ENCODE measurements at places on chromosomes 4 and X.

DNA sequence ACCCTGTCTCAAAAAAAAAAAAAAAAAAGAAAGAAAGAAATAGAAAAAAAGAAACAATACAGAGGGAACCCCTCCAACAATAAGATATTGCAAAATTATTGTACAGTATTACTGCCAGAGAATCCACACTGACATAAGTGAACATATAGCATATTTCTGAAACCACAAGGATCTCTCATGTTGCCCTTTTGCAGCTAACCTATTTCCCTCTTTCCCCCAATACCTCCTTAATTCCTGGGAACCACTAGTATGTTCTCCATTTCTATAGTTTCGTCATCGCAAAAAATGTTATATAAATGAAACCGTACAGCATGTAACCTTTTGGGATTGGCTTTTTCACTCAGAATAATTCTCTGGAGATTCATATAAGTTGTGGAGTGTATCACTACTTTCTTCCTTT lies 20.0 kb upstream of the BMP2K start:
- no peak for DNase-seq

DNA sequence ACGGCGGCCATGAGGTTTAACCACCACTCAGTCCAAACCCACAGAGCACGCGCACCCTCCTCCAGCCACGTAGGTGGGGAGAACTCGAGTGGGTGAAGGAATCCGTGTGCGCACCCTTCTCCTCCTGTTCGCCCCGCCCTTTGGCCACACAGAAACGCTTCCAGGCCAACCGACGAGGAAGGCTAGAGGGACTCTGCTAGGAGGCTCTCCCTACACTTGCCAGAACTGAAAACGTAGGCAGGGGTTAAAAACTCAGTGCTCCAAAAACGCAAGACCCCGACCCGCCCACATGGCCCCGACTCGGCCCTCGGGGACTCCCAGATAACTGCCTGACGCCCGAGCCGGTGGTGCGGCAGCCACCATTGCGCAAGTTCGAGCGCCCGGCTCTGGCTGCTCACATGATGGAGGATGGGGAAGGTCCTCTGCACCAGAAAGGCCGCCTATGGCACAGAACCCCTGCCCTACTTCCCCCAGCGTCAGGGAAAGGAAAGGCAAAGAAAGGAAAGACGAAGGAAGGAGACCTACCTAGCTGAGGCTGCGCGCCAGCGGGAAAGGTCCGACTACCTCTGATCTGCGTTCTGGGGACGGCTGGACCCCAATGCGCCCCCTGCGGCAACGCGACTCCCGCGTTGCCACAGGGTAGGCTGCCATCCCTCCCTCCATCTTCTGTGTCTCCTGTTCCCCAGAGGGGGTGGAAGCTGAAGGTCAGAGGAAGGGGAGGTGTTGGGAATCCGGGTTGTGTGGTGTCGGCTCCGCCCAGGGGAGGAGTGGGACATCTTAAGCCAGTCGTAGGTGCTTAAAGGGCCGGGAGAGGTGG lies 201.9 kb upstream of the AGTR2 start:
- no peak for DNase-seq

GRCh38 chrX:104564921-104565703 lies 887 bp upstream of the IL1RAPL2 start:
- DNase-seq, result no peak

DNA sequence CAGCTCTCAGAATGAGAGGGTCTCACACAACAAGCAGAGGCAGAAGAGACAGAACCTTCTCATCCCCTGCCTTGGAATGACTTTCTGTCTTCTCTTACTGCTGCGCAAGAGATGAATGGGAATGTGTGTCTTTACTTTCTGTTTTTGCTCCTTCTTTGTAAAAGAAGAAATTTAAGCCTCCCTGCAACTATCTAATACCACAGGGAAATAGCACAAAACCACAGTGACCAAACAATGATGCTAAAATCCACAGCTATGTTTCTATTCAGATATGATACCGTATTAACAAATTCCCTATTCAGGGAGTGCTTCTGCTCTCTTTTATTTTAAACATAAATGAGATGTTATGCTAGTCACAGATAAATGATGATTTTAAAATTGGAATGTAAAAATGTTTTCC lies 173.8 kb upstream of the RAI2 start:
- no peak for DNase-seq

- DNase-seq, result no peak
Measured at GRCh38 chr4:96471956-96472867, 632.3 kb downstream of the PDHA2 start.

- no peak for DNase-seq
Measured at GRCh38 chrX:57848857-57849256, 61.4 kb downstream of the ZXDA start.

DNA sequence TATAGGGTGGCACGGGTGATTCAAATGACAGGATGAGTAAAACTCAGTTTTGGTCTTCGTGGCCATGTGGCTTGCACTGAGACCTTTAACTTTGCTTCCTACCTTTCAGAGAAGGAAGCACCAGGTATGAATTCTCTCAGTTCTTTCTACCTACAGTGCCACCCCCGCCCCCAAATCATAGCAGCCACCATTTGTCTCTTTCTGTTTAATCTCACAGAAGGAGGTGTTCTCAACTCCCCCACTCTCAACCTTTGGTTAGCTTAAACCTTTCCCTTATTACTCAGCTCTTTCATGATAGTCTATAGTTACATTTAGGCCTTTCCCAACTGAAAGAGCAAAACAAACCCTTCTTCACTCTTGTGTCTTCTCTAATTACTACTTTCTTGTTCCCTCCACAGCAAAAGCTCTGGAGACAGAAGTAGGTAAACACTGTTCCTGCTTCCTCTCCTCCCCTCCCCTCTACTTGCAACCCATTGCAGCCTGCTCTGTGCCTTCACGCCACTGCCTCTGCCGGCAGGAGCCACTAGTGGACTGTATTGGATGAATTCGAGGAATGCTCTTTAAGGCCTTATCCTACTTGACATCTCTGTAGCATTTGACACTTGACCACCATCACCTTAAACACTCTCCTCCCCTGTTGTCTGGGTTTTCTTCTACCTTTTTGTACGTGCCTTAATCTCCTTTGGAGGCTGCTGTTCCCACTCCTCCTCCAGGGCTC lies 123.7 kb downstream of the AFF1 start:
- no peak for DNase-seq

DNA sequence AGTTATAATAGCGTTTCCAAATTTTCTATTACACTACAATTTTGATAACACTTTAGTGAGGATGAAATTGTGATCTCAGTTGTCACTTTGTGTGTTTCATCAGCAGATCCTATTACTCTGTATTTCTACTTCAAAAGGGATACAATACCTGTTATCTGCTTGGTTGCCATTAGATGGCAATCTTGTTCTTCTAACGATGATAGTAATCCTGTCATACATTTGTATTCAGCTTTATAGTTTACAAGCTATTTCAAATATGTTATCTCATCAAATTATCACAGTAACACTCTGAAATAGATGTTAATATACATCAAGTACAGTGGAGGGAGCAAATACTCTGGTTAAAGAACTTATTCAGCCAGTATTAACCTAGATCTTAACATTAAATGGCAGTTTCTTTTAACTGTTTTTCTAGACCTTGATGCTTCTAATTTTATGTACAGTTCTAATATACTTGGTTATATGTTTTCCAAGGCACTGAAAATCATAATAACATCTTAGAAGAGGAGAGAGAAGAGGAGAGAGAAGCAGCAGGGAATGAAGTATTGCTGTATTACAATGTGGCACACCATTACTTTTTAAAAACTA lies 292.0 kb downstream of the CCSER1 start:
- DNase-seq, result no peak

GRCh38 chr4:73859614-73860088 lies 6.6 kb downstream of the PF4V1 start:
- DNase-seq, result no peak

GRCh38 chr4:78542373-78542772 lies 9.2 kb upstream of the ANXA3 start:
- DNase-seq, result no peak

- DNase-seq, result no peak
Measured at GRCh38 chr4:10983268-10983667, 298.7 kb upstream of the CLNK start.

- no peak for DNase-seq
Measured at GRCh38 chrX:18026166-18026565, 165.1 kb upstream of the RAI2 start.

DNA sequence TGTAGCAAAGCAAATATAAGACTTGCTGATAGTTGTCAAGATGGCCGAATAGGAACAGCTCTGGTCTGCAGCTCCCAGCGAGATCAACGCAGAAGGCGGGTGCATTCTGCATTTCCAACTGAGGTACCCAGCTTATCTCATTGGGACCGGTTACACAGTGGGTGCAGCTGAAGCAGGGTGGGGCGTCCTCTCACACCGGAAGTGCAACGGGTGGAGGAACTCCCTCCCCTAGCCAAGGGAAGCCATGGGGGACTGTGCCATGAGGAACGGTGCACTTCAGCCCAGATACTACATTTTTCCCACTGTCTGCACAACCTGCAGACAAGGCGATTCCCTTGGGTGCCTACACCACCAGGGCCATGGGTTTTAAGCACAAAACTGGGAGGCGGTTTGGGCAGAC lies 382.3 kb upstream of the EMCN start:
- no peak for DNase-seq

DNA sequence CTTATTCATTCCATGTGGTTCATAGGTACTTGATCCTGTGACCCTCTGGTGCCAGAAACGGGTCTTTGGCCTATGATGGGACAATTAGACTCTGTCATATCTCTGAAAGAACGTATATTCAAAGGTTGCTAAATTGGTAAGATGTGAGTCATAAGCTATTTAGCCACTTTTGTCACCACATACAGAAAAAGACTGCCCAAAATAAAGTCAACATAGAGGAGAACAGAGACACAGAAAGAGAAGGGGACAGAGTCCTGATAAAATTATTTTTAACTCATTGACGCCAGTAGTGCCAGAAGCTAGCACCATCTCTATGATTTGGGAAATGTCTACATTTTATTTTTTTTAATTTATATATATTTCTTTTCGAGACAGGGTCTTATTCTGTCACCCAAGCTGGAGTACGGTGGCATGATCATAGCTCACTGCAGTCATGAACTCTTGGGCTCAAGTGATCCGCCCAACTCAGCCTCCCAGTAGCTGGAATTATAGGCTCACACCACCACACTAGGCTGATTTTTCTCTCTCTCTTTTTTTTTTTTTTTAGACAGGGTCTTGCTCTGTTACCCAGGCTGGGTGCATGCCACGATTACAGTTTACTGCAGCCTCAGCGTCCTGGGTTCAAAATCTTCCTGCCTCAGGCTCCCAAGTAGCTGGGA lies 92.1 kb upstream of the COX18 start:
- DNase-seq, result no peak

DNA sequence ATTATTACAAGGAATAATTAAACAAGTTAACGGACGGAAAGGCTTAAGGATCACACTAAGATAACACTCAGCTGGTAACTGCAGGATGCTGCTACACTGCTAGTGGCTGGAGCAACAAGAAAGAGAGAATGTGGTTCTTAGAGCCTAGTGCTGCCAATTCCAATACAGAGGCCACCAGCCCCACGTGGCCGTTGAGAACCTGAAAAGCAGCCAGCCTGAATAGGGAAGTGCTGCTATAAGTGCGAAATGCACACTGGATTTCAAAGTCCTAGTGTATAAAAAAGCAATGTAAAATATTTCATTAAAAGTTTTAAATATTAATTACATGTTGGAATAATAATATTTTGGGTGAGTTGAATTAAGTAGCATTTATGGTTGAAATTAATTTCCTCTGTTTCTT lies 257.3 kb upstream of the TAPT1 start:
- DNase-seq, result no peak

GRCh38 chr4:168716406-168717129 lies 219.7 kb downstream of the PALLD start:
- DNase-seq, result no peak

- DNase-seq, result no peak
Measured at GRCh38 chrX:72203421-72203820, 21.9 kb downstream of the PIN4 start.

DNA sequence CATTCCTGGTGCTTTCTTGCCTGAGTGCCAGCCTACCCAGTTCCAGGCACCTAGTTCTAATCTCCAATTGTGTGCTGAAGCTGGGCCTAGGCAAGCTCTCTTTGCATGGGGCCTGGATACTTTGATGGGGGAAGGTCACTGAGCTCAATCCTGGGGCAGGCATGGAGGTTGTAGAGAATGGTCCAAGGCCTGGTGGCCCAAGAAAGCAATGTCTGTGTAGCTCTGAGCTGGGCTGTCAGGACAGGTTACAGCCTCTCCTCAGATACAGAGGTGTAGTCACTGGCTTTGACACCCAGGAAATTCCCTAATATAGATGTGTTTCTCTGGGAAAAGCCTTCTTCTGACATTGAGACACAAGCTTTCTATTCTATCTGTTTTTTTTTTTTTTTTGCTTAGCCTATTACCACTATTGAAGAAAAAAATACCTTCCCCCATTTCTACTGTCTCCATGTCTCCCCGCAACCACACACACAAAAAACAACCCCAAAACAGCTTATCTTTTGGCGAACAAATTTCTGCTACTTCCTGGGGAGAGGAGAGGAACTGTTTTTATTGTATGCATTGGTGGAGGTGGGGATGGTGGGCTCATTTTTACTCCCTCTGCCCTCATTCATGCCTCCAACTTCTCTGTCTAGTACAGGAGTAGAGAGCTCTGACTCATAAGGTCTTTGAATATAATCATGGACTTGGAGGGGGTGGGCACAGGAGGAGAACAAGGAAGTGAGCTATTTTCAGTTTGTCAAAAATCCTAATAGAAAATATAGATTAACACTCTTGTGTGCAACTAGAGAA lies 66.7 kb upstream of the DHX15 start:
- no peak for DNase-seq

- DNase-seq, result no peak
Measured at GRCh38 chr4:78737035-78737434, 39.1 kb upstream of the BMP2K start.

- DNase-seq, result no peak
Measured at GRCh38 chr4:95898226-95898625, 58.3 kb downstream of the PDHA2 start.

DNA sequence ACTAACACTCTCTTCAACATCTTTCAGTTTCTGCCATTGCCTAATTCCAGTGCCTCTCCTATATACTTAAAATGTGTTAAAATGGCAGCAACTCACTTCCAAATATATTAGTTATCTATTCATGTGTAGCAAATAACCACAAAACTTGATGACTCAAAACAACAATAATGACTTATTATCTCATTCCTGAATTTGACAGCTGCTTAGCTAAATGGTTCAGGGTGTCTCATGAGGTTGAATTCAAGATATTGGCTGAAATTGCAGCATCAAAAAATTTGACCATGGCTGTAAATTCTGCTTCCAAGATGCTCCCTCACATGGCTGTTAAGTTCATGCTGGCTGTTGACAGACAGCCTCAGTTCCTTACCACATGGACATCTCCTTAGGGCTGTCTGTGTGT lies 25.3 kb downstream of the PITX2 start:
- no peak for DNase-seq

GRCh38 chrX:70025464-70025863 lies 24.3 kb downstream of the AWAT2 start:
- no peak for DNase-seq

DNA sequence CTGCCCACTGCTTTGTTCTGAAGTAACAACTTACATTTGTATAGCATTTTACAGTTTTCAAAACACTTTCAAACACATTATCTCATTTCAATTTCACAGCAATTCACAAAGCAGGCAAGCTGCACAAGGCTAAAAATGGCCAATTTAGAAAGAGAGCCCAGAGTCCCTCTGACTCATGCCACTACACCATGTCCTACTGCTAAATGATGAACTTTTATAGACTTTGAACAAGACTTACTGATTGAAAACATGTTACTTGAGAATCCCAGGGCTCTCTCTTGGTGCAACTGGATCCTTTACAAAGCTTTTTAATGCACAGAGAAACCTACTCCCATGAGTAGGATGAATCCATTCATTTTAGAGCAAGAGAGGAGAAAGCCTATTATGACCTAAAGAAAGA lies 5.8 kb upstream of the G3BP2 start:
- no peak for DNase-seq

GRCh38 chrX:41087201-41087600 lies 2.0 kb downstream of the USP9X start:
- no peak for DNase-seq
